ENCODE measurements at places on chromosomes 4 and X.

DNA sequence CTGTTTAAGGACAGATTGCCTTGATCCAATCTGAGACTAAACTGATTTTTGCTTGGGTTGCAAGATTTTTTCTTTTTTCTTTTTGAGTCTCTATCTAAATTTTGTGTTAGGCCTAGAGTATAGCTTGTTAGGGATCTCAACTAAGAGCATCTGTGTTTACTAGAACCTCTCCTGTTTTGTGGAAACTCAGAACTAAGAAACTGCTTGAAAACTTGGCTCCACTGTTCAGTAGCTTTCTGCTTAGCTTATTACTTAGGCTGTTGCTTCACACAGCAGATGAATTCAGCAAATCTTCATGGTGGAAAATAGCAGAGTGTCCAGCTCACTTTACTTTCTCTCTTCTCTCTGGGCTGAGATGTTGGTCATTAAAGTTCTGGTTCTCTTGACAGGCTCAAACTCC lies 36.7 kb upstream of the SLC6A14 start:
- no peak for DNase-seq

DNA sequence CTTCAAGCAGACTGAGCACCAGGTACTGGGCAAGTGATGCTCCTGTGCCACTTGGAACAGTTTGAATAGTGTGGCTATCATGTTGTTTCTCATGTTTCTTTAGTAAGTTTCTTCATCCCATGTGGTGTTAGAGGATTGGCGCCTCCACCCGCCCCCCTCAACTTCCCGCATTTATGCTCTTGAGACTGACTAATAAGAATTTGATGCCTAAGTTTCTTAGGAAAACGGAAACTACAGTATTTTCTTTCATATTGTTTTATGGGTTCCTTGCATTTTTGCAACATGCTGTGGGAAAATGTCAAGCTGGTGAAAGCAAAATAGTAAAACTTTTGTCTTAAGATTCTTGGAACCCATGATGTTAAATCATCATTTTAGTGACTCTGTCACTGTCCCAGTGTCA lies 101.2 kb upstream of the SLC4A4 start:
- no peak for DNase-seq

DNA sequence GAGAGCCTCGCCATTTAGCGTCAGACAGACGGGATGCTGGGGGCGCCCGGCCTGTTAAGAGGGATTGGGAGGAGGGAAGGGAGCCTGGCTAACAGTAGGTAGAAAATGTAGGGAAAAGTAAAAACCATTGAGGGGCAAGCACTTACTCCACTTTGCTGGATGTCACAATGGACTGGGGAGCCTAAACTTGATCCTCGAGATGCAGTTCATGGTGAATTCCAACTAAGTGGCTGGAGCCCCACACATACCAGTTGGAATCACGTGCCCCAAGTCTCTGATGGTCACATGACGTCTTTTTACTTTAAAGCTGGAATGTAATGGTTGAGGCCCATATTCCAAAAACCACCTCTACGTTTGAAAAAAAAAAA lies 1.5 kb downstream of the PLS3 start:
- peak; percentile 61 for DNase-seq

DNA sequence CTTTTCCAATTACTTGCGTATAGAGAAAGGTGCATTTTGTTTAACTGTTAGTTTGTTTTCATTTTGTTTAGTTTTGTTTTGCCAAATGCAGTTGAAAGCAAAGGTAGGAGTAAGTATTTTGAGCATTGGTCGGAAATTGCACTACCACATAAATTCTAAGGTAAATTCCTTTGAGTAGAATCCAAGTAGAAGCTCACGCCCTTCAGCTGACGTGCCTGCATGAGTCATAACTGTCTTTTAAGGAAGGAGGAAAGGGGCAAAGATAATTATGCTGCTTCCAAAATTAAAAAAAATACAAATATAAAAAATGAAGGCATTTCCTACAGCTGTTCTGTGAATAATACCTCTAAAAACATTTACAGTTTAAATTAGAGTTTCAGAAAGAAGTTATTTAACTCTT lies 110.2 kb upstream of the MYOZ2 start:
- DNase-seq, result no peak

DNA sequence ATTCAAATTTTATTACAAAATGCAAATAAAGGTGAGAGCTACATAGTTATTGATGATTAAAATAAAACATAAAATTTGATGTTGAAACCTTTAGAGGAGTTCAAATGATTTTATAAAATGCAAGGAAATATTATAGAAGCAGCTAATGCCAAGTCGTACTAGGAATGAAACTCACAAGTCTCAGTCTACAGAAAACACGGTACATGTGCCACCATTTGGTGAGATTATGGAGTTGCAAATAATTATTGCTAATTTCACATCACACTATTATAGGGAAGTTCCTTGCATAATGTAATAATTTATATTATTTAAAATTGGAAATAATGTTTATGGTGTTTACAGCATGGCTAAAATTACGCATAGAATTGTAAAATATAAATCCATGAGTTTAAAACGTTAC lies 1601.7 kb upstream of the TENM3 start:
- no peak for DNase-seq

GRCh38 chr4:6607368-6608055 lies 32.5 kb downstream of the MAN2B2 start:
- no peak for DNase-seq

DNA sequence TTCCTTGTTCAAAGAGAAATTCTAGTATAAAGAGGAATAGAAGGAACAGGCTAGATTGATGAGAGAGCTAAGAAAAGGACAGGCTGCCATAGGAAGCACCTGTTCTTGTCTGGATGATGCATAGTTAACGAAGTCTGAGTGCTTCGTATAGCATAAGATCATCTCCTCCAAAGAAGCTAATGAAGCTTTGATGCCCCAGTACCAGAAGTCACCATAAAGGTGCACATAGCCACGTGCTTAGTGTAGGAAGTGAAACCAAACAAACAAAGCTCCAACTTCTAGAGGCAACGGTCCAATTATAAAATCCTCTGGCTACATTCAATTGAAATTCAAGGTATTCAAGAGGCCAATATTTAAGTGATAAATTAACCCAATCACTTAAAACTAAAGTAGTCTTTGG lies 31.0 kb downstream of the AFAP1 start:
- no peak for DNase-seq

- no peak for DNase-seq
These were observed 106.2 kb downstream of the MAML3 start for GRCh38 chr4:140047786-140048185.

DNA sequence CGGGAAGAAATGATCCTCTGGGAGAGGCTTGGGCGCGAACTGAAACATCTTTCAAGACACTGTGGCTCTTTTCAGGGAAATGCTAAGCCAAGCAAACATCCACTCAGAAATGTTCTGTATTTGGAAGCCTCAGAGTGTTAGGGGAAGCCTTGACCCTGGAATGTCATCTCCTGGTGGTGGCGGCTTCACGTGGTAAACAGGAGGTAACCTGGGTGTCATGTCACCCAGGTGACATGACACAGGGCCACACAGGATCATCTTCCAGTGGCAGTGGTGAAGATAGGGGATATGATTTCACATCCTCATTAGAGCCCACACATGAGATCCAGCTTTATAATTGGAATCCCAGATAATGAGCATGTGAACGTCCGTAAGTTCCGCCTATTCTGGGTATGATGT lies 140.0 kb downstream of the TBL1X start:
- no peak for DNase-seq

- DNase-seq, result no peak
These were observed 4.6 kb upstream of the HAUS3 start for GRCh38 chr4:2246384-2247127.

GRCh38 chr4:102586002-102586643 lies 85.0 kb downstream of the NFKB1 start:
- no peak for DNase-seq

DNA sequence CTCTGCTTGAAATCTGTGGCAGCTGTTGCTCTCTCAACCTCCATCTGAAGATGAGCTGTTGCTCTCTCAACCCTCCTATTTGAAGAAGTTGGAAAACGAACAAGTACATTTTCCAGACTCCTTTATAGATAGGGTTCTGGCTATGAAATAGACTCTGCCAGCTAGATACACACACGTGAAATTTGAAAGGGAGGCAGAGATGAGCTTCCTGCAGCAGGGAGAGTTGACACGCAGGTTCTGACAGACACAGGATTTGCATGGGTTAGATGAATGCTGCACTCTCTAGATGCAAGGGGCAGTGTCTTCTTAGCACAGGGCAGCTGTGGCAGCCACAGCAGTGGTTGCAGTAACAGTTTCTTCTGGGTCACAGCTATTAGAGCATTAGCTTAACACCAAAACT lies 8.0 kb upstream of the PYURF start:
- no peak for DNase-seq

- no peak for DNase-seq
These were observed 87.2 kb downstream of the IL13RA2 start for GRCh38 chrX:114930227-114930626.

All from NCI-H524 treated with DMSO at 0.1 percent for 48 hours (cell line).